ENCODE measurements at places on chromosomes 7 and 10.

DNA sequence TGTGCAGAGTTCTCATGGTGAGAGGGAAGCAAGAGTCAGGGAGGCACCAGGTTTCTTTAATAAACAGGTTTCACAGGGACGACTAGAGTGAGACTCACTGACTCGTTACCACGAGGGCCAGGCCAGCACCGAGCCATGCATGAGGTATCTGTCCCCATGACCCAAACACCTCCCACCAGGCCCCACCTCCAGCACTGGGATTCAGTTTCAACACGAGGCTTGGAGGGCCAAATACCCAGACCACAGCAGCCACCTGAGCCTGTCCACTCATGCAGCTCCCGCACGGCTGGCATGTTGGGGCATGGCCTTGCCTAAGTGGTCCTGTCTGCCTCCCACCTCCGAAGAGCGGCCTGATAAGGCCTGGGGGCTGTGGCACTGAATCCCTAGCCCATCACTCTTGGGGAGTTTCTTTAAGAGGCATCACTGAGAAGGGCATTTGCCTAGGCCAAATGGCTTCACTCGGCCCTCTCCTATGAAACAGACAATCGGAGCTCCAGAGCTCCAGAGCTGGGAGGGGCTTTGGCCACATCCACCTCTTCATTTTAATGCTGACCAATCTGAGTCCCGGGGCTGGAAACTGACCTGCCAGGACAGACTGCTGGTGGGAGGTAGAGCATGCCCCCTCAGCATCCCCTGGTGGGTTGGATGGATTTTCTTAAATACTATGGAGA is 157.8 kb downstream of the DNAJB6 start:
- DNase-seq = no peak

DNA sequence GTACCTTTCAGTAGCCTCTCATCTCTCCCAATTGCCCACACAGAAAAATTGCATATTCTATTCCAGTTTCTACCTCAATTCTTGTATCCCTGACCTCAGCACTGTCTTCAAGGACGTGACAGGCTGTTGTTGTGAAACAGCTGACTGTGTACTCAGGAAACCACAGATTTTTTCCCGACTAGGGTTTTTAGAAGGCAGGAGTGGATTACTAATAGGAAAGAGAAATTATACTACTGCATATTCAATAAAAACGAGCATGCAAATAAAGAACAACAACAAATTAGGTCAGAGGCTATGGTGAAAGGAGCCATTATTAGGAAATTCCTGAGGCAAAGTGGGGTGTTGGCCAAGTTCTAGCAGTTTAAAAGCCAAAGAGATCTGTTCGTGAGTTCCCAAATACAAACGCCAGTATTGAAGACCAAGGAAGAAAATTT is 93.4 kb downstream of the DOCK4 start:
- no peak for DNase-seq

- DNase-seq = no peak
Observed at GRCh38 chr7:142974626-142975025, 12.5 kb upstream of the KEL start.

DNA sequence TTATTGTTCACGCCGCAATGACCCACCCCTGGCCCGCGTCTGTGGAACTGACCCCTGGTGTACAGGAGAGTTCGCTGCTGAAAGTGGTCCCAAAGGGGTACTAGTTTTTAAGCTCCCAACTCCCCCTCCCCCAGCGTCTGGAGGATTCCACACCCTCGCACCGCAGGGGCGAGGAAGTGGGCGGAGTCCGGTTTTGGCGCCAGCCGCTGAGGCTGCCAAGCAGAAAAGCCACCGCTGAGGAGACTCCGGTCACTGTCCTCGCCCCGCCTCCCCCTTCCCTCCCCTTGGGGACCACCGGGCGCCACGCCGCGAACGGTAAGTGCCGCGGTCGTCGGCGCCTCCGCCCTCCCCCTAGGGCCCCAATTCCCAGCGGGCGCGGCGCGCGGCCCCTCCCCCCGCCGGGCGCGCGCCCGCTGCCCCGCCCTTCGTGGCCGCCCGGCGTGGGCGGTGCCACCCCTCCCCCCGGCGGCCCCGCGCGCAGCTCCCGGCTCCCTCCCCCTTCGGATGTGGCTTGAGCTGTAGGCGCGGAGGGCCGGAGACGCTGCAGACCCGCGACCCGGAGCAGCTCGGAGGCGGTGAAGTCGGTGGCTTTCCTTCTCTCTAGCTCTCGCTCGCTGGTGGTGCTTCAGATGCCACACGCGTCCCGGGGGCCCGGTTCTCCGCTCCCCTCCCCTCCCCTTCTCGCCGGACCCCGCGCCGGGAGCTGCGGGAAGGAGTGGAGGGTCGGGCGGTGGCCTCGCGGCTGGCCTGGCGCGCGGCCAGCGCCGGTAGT is at the start of gene CBX3:
Gene CBX3, plus strand, starts transcription at position 499 of the 772 bp plus-strand sequence. CDS start 1,254 bp downstream, outside the sequence.
- DNase-seq = peak; percentile 93

- no peak for DNase-seq
Observed at GRCh38 chr7:132433301-132433700, 143.0 kb downstream of the PLXNA4 start.

DNA sequence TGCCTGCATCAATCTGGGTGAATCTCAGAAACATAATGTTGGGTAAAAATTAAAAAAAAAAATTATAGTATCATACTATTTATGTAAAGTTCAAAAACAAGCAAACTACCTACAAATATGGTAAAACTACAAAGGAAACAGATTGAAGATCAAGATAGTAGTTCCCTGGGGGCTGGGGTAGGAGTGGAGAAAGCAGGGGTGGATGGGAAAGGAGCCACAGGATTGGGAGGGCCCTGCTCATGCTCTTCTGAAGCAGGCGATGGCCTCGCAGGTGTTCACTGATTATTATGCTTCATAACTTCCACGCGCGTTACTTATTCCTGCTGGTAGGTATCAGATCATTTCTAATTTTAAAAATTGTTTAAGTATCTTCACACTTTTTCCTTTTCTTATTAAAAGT is 96.0 kb upstream of the GATA3 start:
- no peak for DNase-seq

GRCh38 chr7:129021656-129022055 is 33.3 kb downstream of the TNPO3 start:
- DNase-seq = no peak

DNA sequence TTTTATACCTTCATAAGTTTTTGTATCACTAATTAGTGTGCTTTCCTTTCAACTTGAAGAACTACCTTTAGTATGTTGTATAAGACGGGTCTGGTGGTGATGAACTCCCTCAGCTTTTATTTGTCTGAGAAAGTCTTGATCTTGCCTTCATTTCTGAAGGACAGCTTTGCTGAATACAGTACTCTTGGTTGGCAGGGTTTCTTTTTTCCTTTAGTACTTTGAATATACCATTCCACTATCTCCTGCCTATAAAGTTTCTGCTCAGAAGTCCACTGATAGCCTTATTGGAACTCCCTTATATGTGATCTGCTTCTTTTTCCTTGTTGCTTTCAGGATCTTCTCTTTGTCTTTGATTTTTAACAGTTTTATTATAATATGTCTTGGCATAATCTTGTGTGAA is 230.9 kb downstream of the HPSE2 start:
- no peak for DNase-seq

GRCh38 chr7:1908823-1909420 is 238.8 kb downstream of the ELFN1 start:
- DNase-seq = no peak

- no peak for DNase-seq
Observed at GRCh38 chr10:6077071-6077675, 11.7 kb upstream of the RBM17 start.

- DNase-seq = peak; percentile 1
Observed at GRCh38 chr7:98165827-98166667, 45.2 kb upstream of the BHLHA15 start.

DNA sequence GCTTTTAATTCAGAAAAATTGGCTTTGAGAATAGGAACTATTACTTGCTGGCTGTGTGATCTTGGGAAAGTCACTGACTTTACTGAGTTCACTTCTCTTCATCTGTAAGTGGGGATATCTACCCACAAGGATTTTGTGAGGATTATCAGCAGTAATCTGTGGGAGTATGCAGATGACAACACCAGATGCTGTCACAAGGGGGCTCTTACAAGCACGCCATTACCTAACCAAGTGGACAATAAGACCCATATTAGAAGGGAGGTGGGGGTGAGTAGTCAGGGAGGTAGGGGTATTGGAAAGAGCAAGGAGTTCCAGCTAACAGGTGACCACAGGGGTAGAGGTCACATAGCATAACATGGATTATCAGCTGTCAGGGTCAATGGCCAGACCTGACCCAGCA is 569.4 kb downstream of the SUGCT start:
- DNase-seq = no peak

GRCh38 chr10:112280205-112280921 is 2.8 kb upstream of the TECTB start:
- DNase-seq = no peak

DNA sequence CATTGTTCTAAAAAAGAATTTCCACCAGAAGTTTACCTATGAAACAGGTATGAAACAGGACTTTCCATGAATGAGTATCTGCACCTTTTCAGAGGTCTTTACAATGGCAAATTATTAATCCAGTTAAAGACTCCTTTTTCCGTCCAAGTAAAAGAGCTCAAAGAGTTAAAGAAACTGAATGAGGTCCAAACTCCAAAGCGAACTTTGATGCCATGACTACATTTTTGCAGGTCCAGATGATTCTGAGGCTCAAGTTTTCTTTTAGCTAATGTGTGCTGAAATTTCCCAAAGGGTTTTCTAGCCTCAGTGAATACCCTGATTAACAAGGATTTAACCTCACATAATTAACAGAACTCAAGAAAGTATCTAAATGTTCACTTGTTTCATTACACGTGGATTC is 9.8 kb downstream of the CUBN start:
- no peak for DNase-seq

GRCh38 chr7:80772347-80772993 is 134.0 kb downstream of the CD36 start:
- DNase-seq = no peak

- no peak for DNase-seq
Observed at GRCh38 chr10:62008946-62009345, 107.4 kb downstream of the ARID5B start.

GRCh38 chr10:60099998-60100747 is 193.8 kb upstream of the CCDC6 start:
- DNase-seq = peak; percentile 25

DNA sequence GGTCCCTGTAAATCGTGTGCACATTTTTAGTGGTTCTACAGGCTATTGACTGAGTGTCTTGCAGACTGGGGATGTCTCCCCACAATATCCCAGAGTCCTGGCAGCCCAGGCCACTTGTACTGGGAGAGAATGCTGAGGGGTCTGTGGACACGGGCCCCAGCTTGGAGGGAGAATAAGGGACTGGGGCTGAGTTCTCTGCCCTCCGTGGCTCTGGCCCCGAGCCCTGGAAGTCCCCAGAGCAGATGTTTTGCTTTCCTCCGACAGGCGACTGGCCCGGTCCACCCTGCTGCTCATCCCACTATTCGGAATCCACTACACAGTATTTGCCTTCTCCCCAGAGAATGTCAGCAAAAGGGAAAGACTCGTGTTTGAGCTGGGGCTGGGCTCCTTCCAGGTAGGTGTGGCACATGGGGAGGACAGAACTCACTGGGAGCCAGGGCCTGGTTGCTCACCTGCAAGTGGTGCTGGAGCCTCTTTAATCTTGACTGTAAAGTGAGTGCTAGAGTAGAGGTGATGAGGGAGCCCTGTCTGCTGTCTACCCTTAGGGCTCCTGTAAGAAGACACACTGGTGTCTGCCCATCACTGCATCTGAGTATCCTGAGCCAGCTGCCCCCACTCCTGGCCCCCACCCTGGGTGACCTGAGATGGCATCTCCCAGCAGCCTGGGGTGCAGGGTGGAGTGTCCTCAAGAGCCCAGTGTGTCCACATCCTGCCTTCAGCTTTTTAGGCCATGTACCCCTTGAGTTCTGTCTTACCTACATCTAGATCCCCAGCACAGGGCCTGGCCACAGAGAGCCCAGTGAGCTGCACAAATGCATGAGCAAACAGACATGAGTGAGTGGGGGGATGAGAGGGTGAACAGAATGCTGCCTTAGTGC is 51.1 kb downstream of the ADCYAP1R1 start:
- DNase-seq = no peak

GRCh38 chr10:507908-508444 is 181.5 kb downstream of the DIP2C start:
- no peak for DNase-seq

DNA sequence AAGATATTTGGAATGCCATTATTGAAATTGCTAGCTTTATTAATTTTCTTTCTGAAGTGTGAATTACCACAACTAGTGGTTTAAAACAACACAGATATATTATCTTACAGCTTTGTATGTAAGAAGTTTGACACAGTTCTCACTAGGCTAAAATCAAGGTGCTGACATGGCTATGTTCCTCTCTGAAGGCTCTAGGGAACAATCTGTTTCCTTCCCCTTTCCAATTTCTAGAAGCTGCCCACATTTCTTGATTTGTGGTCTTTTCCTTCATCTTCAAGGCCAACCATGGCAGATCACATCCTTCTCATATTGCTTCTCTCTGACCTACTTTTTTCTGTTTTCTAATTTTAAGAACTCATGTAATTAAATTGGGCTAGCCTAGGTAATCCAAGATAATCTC is 43.3 kb upstream of the SLC26A3 start:
- DNase-seq = no peak

GRCh38 chr10:48547061-48547895 is 57.6 kb downstream of the ARHGAP22 start:
- DNase-seq = no peak

DNA sequence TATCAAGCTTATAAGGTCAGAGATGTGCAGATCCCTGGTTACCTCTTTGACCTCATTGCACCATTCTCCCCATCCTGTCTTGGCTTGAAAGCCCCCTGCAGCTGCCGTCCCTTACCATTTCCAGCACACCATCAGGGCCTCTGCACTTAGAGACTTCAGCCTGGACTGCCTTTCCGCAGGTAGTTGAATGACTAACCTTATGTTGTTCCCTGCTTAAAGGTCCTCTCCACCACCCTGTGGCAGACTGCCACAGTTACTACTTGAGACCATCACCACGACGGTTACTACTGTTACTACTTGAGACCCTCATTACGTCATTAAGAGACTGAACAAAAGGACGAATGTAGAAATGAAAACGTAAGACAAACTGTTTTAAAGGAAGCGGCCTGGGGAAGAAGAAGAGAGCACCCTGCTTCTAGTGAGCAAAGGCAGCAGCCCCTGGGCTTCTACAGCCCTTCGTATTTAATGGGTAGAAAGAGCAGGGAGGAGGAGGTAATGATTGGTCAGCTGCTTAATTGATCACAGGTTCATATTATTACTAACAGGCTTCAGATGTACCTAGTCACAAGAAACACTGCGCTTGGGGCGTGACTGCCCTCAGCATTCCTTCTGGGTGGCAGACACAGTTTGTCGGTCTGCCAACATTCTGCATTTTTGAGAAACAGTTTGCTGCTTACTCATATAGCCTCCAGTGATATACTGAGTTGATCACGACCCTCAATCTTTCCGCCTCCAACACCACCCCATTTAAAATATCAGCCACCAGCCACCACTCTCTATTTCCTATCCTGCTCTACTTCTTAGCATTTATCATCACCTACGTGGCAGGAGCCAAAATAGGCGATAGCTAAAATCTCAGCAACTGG is 74.1 kb upstream of the PARD3 start:
- DNase-seq = no peak

DNA sequence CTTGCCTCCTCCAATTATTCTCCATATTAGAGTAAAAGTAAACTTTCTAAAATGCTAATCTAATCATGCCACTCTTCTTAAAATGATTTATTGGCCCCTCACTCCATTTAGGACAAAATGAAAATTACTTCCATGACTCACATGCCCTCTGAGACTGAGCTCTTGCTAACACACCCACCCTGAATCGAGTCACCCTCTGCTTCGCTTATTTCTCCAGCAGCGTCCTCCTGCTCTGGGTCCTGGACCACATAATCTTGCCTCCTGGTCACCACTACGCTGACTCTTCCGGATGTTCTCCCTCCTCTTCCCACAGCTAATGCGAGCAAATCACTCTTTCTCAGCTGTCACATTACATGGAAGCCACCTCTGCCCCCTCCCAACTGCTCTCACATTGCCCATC is 384.0 kb upstream of the FZD8 start:
- no peak for DNase-seq

Data from NCI-H1105 (cell line).